Stimulated activated CD4-positive, alpha-beta T cell treated with anti-CD3 and anti-CD28 coated beads, Interleukin-1b, Interleukin-23, amount 100 ng/mL, for 24 hours (primary cell): ENCODE measurements at places on chromosomes 13 and 19.

- no peak for DNase-seq
These were observed 49.9 kb downstream of the UFM1 start for GRCh38 chr13:38399535-38399934.

DNA sequence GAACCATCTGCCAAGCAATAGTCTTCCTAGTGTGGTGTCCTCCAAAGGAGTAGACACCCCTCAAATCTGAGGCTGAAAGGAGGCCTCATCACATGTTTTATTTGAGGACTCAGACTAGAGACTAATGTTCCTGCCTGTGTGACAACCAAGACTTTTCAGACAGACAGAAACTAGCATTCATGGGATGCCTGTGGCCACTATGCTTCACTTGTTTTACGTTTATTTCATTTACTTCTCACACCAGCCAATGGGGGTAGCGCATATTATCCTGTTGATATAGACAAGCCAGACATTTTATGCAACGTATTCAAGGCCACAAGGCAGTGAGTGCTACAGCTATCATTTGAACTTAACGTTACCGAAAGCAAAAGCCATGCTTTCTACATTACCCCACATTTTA, 391.7 kb upstream of the HTR2A start:
- no peak for DNase-seq

- no peak for DNase-seq
These were observed 26.9 kb downstream of the SIPA1L3 start for GRCh38 chr19:37933937-37934358.

- DNase-seq = no peak
These were observed 9.6 kb upstream of the NOTCH3 start for GRCh38 chr19:15210323-15210781.

- no peak for DNase-seq
These were observed 917 bp downstream of the SPC24 start for GRCh38 chr19:11154683-11155047.

DNA sequence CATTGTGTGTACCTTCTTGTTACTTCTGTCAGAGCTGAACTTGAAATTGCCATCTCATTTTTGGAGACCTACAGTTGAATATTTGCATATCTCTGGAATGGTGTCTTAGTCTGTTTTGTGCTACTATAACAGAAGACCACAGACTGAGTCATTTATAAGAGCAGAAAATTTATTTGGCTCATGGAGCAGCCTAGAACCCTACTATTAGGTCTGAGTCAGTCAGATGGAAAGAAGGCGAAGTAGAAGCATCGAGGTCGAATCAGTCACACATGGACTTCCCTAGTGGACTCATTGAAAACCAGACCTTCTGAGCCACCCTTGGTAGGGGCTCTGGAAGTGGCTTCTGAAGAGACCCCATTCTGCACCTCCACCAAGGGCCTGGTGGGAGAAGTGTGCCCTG, 33.9 kb upstream of the TPT1 start:
- no peak for DNase-seq

DNA sequence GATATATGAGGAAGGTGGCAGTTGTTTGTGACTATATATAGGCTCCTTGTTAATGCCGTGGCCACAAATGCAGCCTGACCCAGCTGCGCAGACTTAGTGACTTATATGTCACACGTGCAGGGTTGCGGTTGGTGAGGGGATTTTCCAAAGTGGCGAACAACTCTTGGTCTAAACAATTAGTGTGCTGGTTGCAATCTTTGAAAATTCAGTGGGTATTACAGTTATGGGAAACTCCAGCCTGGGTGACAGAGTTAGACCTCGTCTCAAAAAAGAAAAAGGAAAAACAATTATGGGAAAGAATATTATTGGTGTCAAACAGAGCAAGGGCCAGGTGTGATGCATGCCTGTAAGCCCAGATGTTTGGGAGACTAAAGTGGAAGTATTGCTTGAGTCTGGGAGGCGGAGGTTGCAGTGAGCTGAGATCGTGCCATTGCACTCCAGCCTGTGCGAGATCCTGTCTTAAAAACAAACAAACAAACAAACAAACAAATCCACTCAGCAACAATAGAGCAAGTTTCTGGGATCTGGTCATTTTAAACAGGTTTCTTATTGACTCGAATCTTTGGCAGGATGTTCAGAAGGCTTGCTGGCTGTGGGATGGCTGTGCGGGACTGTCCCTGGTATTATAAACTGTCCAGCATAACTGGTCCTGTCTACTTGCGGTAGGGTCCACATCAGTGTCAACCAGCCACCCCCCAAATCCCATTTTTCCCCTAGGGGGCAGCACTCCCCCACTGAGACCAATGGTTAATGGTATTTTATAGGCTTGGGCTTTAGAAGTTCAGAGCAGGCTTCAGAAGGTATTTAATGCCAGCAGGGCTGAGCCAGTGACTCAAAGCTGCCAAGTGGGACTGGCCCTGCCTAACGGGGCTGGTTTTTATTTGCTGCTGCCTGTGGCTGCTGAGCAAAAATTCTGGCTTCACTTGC, 15.4 kb downstream of the RELB start:
- peak; percentile 34 for DNase-seq

GRCh38 chr13:24223341-24224231, 63.1 kb downstream of the SPATA13 start:
- DNase-seq = no peak

- DNase-seq = no peak
These were observed 431.3 kb downstream of the SLITRK6 start for GRCh38 chr13:85367887-85368286.

DNA sequence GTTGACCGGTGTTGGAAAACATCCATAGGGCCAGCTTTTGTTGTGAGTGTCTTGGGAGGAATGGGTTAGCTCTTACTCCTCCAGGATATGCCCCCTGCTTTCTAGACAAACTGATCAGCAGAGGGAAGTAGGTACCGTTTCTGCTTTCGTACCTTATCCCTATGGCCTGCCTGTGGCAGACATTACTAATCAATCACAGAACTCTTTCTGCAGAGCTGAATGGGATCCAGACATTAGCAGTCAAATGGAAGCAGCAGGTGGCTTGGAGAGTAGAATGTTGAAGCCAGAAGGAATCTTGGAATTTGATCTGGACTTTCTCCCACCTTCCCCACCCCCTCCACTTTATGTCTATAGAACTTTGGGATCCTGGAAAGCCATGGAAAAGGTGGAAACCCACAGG, 17.1 kb downstream of the NWD1 start:
- DNase-seq = no peak

DNA sequence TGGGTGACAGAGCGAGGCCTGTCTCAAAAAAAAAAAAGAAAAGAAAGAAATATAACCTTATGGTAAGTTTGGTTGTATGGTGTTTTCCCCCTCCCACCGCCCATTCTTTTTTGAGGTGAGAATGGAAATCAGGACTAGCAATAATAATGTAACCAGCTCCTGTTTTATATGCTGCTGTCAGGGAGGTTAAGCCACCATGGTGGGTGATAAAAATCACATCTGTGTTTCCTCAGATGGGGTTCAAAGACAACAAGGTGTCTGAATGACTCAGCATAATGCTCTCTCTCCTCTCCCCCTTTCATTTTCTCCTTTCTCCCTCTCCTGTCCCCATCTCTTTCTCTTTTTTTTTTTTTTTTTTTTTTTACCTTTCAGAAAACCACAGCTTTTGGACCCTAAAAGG, 28.3 kb upstream of the GARRE1 start:
- no peak for DNase-seq

DNA sequence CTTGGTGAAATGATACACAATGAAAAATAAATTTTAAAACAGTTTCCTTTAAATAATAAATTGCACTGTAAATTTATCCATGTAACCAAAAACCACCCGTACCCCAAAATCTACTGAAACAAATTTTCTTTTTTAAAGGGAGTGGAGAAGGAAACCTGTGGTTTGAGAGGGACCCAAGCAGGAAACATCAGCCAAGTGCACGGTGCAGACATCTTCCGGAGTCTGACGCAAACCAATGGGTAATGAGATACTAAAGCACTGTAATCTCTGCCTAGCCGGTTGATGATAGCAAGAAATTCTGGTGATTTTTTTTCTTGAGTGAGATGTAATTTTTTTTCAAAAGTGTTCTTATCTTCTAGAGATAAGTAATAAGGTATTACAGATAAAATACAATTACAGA, 115.4 kb downstream of the ABCC4 start:
- no peak for DNase-seq

GRCh38 chr13:80906860-80907259, 565.9 kb upstream of the SPRY2 start:
- DNase-seq = no peak

DNA sequence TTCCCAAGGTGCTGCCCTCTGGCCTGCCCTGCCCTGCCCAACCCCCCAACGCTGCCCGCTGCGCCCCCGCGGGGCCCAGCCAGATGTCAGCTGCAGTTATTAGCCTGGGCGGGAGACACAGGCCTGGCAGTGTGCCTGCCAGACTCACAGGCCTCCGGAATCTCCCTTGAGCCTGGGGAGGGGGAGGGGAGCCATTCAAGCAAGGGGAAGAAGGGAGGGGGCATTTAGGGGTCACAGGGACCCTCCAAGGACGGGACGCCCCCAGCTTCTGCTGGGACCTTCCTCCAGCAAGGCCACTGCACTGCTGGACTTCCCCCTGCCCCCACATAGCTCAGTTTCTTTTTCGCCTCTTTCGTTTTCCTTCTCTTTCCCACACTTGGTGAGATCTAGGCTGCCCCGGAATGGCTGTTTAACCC, 2.6 kb upstream of the JUNB start:
- DNase-seq = no peak

DNA sequence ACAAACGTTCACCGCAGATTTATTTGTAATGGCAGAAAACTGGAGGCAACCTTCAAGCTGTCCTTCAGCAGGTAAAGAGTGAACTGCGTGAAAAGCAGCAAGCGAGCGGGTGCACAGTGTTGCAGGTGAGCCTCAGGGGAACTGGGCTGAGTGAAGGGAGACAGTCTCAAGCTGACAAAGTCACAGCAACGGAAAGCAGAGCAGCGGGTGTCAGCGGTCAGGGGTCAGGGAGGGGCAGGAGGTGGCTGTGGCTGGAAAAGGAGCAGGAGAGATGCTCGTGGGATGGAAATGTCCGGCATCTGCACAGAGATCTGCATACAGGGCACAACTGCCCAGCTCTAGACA, 8.5 kb upstream of the RASA3 start:
- DNase-seq = no peak

DNA sequence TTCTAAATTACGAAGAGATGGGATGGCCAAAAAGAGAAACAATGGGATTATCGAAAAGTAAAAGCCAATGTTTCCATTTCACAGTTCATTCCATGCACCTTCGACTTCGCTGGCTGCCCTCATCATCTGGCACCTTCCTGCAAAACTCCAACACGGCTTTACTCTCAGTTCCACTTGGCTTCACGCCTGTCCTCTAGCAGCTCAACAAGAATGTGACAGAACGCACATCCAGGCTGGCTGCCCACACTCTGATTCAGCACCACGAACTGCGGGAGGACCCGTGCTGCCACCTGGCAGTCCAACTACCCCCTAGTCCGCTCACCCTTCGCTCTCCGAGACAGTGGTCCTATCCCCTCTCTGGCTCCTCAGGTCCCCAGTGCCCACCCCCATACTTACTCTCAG, 11.7 kb downstream of the ATP7B start:
- DNase-seq = no peak

GRCh38 chr13:98930151-98930591, 47.7 kb downstream of the DOCK9 start:
- no peak for DNase-seq

DNA sequence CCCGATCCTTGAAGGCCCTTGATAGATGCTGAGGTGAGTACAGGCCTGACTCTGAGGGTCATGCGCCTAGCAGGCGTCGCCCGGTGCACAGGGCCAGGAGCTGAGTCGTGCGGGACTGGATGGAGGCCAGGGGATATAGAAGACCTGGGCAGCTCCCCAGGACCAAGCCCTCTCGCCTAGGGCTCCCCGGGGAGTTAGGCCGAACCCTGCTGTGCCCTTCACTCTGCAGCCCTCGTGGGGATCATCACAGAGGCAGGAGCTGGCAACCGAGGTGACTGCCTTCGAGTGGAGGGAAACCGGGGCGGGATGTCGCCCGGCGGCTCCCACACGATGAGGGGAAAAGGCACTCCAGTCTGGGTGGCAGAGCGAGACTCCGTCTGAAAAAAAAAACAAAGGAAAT, 11.7 kb downstream of the CSNK1G2 start:
- DNase-seq = no peak

DNA sequence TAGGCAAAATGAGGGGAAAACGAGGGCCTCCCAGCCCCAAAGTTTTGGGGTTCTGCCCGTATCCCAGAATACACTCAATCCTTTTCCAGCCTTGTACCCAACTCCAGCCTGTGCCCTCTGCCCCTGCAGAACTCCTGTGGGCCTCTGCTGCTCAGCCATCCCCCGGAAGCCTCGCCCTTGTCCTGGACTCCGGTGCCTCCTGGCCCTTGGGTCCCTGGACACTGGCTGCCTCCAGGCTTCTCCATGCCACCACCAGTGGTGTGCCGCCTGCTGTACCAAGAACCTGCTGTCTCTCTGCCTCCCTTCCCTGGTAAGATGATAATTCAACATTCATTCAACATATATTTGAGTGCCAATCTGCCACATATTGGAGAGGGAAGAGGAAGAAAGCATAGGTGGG, 3.8 kb downstream of the DMRTC2 start:
- no peak for DNase-seq

DNA sequence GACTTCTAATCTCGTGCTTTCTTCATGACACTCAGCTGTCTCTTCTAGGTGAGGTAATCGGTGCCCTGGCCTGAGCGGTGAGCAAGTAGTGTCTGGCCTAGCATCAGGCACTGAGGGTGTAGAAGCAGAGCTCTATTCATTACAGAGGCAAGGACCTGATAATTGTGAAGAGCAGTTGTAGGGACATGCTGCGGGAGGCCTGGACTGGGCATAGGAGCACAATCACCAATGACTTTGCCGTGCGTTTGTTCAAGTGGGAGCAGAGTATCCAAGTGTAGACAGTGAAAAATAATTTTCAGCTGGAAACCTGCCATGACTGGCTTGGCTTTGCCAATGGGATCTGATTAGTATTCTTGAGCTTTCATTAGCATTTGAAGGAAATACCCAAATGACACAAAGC, 32.1 kb upstream of the DCLK1 start:
- no peak for DNase-seq

GRCh38 chr19:45070214-45070613, 6.1 kb downstream of the ZNF296 start:
- DNase-seq = no peak

DNA sequence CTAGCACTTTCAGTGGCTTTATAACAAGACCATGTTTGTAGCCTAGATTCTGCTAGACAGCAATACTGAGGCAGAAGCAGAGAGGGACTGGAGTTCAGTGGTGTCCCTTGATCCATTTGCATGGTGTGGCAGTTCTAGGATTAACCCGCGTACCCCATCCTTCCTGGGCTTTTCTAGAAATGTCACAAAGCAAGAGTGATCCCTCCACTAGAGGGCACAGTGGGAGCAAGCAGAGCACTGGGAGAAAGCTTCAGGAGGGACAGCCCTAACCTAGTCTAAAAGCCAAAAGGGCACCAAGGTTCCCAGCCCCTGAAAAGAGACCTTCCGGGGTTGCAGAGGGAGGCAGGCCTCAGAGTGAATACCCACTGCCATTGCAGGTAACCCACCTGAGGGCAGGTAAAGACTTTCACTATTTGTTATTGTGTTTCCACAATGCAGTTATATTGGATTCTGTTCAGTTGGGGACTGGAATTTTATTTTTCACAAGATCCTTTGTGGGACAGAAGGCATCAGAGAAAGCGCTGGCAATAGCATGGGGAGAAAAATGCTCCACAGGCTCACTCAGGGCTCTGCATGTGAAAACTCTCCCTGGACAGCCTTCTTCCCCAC, 170.6 kb downstream of the FLT1 start:
- DNase-seq = peak; percentile 34

- DNase-seq = no peak
These were observed 34.3 kb upstream of the TNFSF11 start for GRCh38 chr13:42539670-42540069.

GRCh38 chr13:46490129-46490528, 62.8 kb upstream of the LRCH1 start:
- DNase-seq = no peak
